Foreskin melanocyte (primary cell): ENCODE measurements at places on chromosomes 11 and 22.

DNA sequence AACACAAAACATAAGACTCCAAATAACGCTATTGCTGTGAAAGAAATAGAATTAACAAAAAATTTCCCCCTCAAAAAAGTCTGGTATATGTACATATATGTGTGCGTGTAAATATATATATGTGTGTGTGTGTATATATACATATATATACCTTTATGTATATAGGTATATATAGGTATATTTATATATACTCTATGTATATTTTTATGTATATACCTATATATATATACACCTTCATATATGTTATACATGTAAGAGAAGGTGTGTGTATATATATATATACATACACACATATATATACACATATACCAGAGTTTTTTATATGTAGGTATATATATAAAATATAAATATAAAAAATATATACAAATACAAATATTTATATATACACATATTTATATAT, 199.2 kb downstream of the RAB38 start:
- DNase-seq, result no peak

- peak; percentile 12 for DNase-seq
Measured at GRCh38 chr11:123111465-123111864, 49.5 kb upstream of the HSPA8 start.

DNA sequence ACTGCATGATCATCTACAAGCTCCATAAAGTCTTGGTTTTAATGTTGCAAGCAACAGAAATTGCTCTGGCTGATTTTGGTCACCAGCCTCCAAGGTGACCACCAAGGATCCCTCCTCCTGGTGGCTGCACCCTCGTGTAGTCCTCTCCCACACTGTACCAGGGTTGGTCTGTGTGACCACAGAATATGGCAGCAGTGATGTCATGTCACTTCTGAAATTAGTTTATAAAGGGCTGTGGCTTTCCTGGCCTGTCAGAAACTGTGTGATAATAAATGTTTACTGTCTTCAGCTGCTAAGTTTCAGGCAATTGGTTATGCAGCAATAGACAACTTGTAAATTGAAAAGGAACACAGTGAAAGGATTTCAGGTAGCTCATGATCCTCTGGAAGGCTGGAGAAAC, 5.3 kb upstream of the PRDM11 start:
- no peak for DNase-seq

GRCh38 chr22:29765905-29766631, 739 bp downstream of the ZMAT5 start:
- no peak for DNase-seq

DNA sequence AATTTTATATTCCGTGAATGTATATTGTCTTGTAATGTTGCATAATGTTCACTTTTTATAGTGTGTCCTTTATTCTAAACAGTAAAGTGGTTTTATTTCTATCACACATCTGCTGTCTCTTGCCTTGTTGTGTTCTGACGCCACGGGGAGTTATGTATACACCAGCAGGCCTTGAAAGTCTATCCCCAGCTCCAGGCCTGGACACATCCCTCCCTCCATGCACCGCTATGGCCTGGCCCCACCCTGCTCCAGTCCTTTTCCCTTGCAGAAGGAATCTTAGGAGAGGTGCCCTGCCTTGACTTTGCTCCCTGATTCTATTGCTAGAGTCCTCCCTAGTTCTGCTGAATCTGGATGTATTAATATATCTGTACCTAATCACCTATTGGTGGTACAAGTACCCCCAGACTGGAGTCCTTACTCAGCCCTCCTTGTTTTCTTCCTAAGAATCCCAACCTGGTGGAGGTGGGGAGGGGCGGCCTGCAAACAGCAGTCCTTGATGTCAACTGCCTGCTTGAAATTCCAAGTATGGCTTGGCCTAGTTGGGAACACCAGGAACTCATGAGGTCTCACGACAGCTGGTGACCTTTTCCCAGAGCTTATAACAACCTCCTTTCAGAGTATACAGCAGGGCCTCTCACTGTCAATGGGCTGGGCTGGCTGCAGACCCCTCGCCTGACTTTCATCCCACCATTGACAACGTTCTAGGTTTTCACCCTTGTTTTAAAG, 61.6 kb downstream of the TIMP3 start:
- DNase-seq, result no peak

- no peak for DNase-seq
Measured at GRCh38 chr11:44944181-44944852, 6.4 kb downstream of the TP53I11 start.

GRCh38 chr11:75214411-75214821, 26.2 kb upstream of the TPBGL start:
- DNase-seq, result peak; percentile 70

DNA sequence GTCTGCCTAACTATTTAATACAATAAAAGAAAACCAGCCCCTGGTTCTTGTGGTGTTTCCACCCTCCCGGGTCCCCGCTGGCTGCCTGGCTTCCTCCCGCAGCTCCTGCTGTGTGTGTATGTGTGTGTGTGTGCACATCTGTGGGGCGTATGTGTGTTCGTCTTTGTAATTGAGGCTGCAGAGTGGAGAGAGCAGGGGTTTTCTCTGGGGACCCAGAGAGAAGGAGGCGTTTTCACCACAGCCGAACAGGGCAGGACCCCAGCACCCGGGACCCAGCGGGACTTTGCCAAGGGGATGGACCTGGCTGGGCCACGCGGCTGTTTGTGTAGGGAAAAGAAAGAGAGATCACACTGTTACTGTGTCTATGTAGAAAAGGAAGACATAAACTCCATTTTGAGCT, 42.7 kb downstream of the IGLL1 start:
- no peak for DNase-seq

DNA sequence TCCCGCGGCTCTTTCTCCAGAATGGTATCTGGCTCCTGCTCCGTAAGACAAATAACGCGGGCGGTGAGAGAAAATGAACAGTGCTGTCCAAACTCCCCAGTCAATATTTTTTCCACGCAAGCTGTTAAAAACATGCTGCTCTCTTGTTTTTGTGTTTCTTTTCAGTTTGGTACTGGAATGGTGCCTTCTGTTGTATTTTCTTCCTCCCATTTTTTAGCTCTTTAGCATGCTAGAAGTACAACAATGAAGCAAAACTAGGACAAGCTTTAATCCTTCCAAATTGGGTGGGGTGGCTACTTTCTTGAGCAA, 599 bp upstream of the PPP2R1B start:
- no peak for DNase-seq

DNA sequence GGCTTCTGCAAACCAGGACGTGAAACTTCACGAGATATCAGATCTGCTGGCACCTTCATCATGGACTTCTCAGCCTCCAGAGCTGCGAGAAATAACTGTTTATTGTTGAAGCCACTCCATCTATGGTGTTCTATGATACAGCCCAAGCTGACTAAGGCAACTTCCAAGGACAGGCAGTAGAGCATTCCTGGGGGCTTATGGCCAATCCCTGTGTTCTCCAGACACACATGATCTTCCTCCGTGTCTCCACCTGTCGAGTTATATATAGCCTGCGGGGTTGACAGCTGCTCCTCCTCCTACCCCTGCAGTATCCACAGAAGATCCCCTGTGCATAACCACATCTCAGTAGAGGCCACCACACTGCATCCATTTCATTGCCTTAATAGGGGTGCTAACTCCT, 11.0 kb downstream of the TP53AIP1 start:
- no peak for DNase-seq

- no peak for DNase-seq
Measured at GRCh38 chr11:95516786-95517185, 272.8 kb downstream of the FAM76B start.

GRCh38 chr11:36540998-36541397, 26.8 kb upstream of the RAG1 start:
- peak; percentile 54 for DNase-seq

DNA sequence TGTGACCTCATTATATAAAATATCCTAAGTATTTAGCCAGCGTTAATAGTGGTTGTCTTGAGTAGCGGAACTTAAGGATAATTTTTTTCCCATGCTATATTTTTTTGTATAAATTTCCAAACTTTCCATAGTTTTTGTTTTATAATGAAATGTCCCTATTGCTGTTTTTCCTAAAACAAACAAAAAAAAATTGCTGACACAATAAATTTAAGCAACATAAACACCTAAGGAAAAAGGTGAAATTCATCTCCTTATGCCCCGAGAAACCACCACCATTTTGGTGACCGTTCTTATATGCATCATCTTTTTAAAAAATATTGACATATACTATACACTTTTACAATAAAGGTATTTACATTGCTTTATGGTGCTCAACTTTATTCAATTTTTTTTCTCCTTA, 708.8 kb upstream of the ANO5 start:
- no peak for DNase-seq

- peak; percentile 3 for DNase-seq
Measured at GRCh38 chr11:63212742-63213141, 30.7 kb downstream of the SLC22A25 start.

DNA sequence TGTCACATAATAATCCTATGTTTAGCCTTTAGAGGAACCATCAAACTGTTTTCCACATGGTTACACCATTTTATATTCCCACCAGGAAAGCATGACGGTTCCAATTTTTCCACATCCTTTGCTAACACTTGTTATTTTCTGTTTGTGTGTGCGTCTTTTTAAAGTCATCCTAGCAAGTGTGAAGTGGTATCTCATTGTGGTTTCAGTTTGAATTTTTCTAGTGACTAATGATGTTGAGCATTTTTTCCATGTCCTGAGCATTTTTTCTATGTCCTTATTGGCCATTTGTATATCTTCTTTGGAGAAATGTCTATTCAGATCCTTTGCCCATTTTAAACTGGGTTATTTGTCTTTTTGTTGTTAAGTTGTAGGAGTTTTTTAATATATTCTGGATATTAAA, 53.7 kb upstream of the DEPDC7 start:
- no peak for DNase-seq

- DNase-seq, result no peak
Measured at GRCh38 chr11:129749141-129749540, 66.5 kb upstream of the TMEM45B start.

GRCh38 chr11:74366576-74366975, 31.7 kb downstream of the PGM2L1 start:
- peak; percentile 34 for DNase-seq

DNA sequence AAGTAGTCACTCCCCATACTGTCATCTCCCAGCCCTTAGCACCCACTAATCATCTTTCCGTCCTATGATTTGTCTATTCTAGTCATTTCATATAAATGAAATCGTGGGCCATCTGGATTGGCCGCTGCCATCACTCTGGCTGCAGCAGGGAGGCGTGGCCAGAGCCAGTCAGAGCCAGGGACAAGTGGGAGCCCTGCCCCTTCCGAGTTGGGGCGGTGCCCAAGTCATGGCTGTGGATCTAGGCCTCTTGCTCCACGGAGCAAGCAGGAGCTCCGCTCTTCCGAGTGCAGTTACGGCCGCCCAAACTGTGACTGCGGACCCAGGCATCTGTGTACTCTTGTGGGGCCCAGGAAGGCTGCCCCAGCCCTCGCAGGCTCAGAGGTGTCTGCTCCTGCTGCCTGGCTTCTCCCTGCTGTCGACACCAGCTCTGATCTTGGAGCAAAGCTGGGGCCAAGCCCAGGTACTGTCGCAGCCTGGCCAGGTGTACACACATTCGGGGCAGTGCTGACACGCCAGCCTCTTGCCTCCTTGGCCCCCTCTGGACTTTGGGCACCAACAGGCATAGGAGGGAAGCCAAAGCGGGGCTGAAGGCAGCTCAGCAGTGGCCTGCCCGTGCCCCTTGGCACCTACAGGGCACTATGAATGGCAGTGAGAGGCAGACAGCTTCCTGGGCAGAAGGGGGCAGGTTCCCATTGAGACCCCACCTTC, 8.4 kb downstream of the MRPL48 start:
- DNase-seq, result no peak

- peak; percentile 38 for DNase-seq
Measured at GRCh38 chr11:57425565-57426438, 1.1 kb downstream of the SLC43A3 start.

- no peak for DNase-seq
Measured at GRCh38 chr11:11500744-11501487, 120.9 kb downstream of the GALNT18 start.

DNA sequence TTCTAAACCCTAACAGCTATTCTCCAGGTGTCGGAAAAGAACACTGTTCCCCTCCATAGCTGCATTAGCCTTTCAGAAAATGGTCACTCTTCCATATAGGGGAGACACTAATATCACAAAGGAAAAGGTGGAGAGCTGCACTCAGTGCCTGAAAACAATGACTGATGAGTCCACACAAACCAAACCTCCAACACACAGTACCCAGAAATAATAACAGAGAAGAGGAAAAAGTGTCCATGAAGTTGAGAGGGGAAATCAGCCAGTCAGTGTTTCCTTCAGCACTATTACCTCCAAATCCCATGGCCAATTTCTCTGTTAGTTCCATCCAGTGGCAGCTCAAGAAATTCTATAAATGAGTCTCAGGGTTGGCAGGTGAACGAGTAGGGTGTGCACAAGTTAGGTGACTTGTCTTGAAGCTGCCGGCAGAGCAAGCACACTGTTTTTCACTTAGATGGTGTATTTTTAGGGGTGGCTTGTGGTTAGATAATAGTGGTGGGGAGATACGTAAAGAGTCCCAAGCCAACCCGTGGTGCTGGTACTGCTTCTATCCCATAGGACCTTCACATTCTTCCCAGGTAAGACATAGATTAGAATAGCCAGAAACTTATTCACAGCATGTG, 84.5 kb upstream of the CHRM4 start:
- DNase-seq, result no peak

GRCh38 chr11:2314525-2315394, 12.9 kb downstream of the TSPAN32 start:
- no peak for DNase-seq

DNA sequence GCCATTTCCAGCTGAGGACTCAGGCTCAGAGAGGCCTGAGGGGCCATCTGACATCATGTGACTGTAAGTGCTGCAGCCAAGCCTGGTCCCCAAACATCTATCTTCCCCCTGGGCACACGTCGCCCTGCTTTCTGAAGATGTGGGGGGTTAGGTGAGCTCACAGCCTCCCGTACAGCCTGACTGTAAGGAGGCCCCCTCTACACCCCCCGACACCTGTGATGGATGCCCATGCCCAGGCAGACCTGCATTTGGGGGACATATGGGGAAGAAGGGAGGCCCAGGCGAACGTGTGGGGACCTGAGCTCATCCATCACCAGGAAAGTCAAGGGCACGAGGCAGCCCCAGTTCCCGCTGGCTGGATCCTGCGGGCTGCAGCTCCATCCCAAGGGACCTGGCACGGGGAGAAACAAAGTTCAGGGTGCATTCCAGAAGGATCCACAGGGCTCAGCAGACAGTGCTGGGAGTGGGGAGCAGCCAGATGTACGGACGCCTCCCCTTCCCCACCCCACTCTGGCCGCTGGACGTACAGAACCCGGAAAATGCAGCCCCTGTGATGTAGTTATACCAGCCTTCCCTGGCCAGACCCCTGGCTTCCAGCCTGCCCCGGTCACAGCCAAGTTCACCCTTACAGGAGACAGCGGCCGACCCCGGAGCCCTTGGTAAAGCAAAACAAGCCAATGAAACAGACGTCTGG, 1431.4 kb downstream of the BRD1 start:
- DNase-seq, result no peak

GRCh38 chr22:38027487-38027886, 29.7 kb upstream of the PICK1 start:
- no peak for DNase-seq
